ENCODE measurements at places on chromosomes 16 and 17. TPM values are rescaled to one million over a fixed set of nuclear protein-coding genes. Genes with fewer than 3 reads are reported as not detected.

Gene SLC35G6
- total RNA-seq = not detected

Gene PRAC1
- not detected for total RNA-seq

Gene CCL4L2
- total RNA-seq = 1.1 TPM

Gene KREMEN2
- not detected for total RNA-seq

Gene KRT39
- total RNA-seq = not detected

Gene KRT17
- not detected for total RNA-seq

Gene NOG
- total RNA-seq = 15.4 TPM

Gene LPO
- total RNA-seq = not detected

Gene KLHL10
- not detected for total RNA-seq

Gene NOL3
- total RNA-seq = 12.5 TPM

Gene ADORA2B
- total RNA-seq = 0.23 TPM

Gene WIPI1
- 11.9 TPM for total RNA-seq

Gene CHST4
- not detected for total RNA-seq

All from CD4-positive, alpha-beta memory T cell (primary cell).